ENCODE measurements at places on chromosomes 2 and 18. TPM values are rescaled to one million over a fixed set of nuclear protein-coding genes. Genes with fewer than 3 reads are reported as not detected.
A peak's percentile ranks its signal among the peaks of the same experiment; 100 is the strongest.

DNA sequence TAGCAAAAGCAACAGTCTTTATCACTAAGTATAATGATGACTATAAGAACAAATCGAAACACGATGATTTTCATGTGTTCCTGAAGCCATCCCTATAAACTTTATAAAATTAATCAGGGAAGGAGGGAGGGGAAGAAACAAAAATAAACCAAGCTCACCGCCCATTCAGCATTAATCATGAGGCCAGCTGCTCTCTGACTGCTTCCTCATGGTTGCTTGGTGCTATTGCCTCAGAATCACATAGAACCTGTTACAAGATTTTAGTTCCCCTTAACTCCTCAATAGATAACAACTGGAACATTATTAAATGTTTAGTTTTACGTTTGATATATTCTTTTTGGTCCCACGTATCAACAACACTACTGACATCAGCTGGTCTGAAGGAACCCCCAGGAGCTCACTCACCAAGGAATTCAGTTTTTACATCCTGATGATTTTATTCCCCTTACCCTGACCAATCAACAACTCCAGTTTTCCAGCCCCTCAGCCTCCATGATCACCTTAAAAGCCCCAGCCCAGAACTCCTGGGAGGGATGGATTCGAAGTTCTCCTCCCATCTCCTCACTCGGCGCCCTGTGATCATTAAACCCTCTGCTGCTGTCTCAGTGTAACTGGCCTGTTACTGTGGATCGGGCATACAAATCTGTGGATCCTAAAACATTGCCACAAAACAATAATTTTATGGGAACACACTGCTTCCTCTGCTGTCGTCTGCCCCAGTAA lies 10.6 kb upstream of the HNRNPLL start:
- no peaks in the 10 kb centered on the region for H3K4me1 ChIP-seq
- no peaks in the 10 kb centered on the region for H3K36me3 ChIP-seq
- no peak overlapping the region for H3K4me3 ChIP-seq
- H3K27ac ChIP-seq: no peak overlapping the region
- no peak for DNase-seq

DNA sequence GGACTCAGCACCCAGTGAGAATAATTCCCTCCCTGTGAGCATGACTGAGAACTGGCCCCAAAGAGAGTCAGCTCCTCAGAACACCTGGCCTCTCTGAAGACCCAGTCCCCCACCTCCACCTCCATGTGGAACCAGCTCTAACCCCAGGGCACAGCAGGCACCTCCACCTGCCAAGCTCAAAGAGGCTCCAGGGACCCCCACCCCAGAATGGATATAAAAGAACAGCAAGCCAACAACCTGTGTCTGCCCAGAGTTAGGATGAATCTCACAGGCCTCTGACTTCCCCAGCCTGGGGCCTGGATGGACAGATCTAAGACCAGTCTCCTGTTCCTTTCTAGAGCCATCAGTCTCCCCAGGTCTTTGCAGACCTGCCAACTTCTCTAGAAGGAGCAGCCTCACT lies 498.5 kb downstream of the EIPR1 start:
- H3K4me3 ChIP-seq: no peak overlapping the region
- DNase-seq: no peak
- H3K36me3 ChIP-seq: no peaks in the 10 kb centered on the region

GRCh38 chr18:27049969-27050368 lies 135.1 kb downstream of the CHST9 start:
- no peak overlapping the region for H3K4me3 ChIP-seq
- no peaks in the 10 kb centered on the region for H3K27me3 ChIP-seq
- no peak overlapping the region for H3K27ac ChIP-seq

DNA sequence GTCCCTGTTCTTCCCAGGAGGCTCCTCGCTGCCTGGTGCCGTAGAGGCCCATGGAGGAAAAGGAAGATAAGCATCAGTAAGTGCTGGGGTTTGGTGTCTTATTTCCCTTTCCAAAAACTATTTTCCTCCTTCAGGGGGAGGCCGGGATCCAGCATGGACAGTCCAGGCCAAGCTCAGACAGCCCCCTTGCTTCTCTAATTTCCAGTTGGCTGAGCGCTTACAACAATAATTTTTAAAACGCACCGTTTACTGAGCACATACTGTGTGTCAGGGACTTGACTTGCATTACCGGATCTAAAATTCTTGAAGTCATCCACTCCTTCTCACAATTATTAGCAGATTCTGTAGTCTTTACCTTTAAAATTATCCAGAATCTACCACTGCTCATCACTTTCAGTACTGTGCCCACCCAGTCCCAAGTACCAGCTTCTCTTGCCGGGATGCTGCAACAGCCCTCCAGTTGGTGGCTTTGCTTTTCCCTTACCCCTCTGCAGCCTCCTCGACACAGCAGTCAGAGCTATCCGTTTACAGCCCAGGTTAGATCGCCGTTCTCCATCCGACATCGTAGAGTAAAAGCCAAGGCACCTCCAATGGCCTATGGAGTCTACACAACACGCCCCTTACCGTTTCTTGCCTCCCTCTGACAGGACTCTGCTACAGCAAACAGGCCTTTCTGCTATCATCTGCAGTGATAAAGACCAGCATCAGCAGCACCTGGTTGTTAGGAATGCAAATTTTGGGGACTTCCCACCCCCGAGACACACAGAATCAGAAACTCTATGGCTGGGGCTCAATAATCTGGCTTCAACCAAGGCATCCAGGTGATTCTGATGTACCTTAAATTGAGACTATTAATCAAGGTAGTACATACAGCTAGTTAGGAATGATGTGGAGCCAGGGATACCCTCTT lies 75.2 kb upstream of the TSPYL6 start:
- peaks cover 18% of the 10 kb centered on the region for H3K4me1 ChIP-seq
- peaks cover 8% of the 10 kb centered on the region for H3K27me3 ChIP-seq
- H3K27ac ChIP-seq: no peak overlapping the region
- H3K4me3 ChIP-seq: peak overlapping the region; percentile 88

DNA sequence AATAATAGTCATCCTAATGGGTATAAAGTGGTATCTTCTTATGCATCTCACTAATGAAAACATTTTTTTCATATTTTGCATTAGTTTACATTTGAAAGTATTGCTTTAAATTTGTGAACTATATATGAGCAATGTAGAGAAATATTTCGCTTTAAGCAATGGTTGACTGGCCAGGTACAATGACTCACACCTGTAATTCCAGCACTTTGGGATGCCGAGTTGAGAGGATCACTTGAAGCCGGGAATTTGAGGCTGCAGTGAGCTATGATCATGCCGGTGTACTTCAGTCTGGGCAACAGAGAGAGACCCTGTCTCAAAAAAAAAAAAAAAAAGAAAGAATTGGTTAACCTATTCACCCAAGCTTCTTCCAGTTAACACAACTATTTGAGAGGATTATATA lies 15.1 kb downstream of the ZCCHC2 start:
- H3K36me3 ChIP-seq: peaks cover 9% of the 10 kb centered on the region
- H3K27me3 ChIP-seq: peaks cover 2% of the 10 kb centered on the region
- no peak overlapping the region for H3K27ac ChIP-seq
- H3K4me1 ChIP-seq: peaks cover 51% of the 10 kb centered on the region

Gene ORC2
- polyA plus RNA-seq: 9.8 TPM

GRCh38 chr2:191155608-191156071 lies 4.8 kb upstream of the STAT4 start:
- peaks cover 8% of the 10 kb centered on the region for H3K27me3 ChIP-seq
- H3K27ac ChIP-seq: peak overlapping the region; percentile 67
- no peaks in the 10 kb centered on the region for H3K36me3 ChIP-seq
- H3K4me3 ChIP-seq: no peak overlapping the region
